ENCODE measurements at places on chromosomes 1 and 21.

DNA sequence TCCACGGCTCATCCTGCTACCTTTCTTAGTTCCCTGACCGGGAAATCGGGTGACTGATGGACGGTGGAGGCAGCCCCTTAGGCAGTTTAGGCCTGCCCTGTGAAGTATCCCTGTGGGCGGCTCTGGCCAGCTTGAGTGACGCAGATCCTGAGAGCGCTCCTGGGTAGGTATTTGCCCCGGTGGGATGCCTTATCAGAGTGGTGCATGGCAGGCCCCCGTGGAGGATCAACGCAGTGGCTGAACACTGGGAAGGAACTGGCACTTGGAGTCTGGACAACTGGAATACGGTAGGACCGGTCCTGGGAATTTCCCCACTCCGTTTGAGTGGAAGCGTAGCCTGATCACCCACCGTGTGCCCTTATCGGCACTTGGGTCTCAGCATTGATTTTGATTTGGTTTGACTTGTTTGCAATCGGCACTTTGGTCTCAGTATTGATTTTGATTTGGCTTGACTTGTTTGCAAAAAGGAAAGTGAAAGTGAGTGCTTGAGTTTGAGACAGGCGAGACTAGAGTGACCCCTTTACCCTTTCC lies 15.2 kb downstream of the PLA2G2F start:
- peak overlapping the region; percentile 33 for H3K27ac ChIP-seq
- H3K27me3 ChIP-seq, result no peaks in the 10 kb centered on the region
- peaks cover 16% of the 10 kb centered on the region for H3K4me1 ChIP-seq

GRCh38 chr1:197664391-197664790 lies 110.9 kb downstream of the DENND1B start:
- no peak overlapping the region for H3K27ac ChIP-seq
- H3K36me3 ChIP-seq, result peaks cover 3% of the 10 kb centered on the region
- H3K4me1 ChIP-seq, result peaks cover under 1% of the 10 kb centered on the region
- no peaks in the 10 kb centered on the region for H3K27me3 ChIP-seq

GRCh38 chr1:222940095-222940494 lies 125.3 kb downstream of the DISP1 start:
- H3K27ac ChIP-seq, result no peak overlapping the region
- H3K27me3 ChIP-seq, result no peaks in the 10 kb centered on the region
- H3K4me1 ChIP-seq, result no peaks in the 10 kb centered on the region
- H3K4me3 ChIP-seq, result no peak overlapping the region
- no peak for DNase-seq
- no peaks in the 10 kb centered on the region for H3K36me3 ChIP-seq

DNA sequence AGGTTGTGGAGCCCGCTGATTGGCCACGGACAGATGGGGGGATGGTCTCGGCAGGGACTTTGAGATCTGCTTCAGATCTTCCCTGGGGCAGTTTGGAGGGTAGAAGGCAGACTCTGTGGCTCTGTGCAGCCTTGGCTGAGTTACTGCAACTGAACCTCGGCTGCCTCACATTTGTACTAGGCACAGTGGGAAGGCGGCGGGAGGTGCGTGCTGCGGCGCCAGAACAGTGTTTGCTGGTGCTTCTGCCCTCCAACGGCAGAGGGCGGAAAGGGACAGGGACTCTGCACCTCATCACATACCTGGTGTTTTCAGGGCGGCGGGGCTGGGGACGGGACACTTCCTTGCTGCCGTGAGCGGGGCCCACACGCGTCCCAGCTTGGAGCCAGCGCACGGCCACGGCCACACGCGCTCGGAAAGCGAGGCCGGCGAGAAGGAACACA lies 26.2 kb downstream of the SLC66A1 start:
- H3K36me3 ChIP-seq, result peaks cover 18% of the 10 kb centered on the region
- H3K4me3 ChIP-seq, result no peak overlapping the region
- H3K4me1 ChIP-seq, result peaks cover 22% of the 10 kb centered on the region
- H3K27ac ChIP-seq, result no peak overlapping the region
- no peaks in the 10 kb centered on the region for H3K27me3 ChIP-seq

GRCh38 chr1:9770298-9770697 lies 53.5 kb downstream of the CLSTN1 start:
- no peak overlapping the region for H3K4me3 ChIP-seq
- no peaks in the 10 kb centered on the region for H3K27me3 ChIP-seq
- peaks cover 6% of the 10 kb centered on the region for H3K4me1 ChIP-seq

- no peak overlapping the region for H3K4me3 ChIP-seq
- peaks cover 25% of the 10 kb centered on the region for H3K4me1 ChIP-seq
- H3K27me3 ChIP-seq, result peaks cover 71% of the 10 kb centered on the region
- H3K36me3 ChIP-seq, result no peaks in the 10 kb centered on the region
- no peak overlapping the region for H3K27ac ChIP-seq
- no peak for DNase-seq
Observed at GRCh38 chr1:155125946-155126555, 1.6 kb upstream of the EFNA1 start.

GRCh38 chr1:164320790-164321731 lies 237.9 kb upstream of the PBX1 start:
- no peaks in the 10 kb centered on the region for H3K36me3 ChIP-seq
- no peak overlapping the region for H3K4me3 ChIP-seq
- H3K27me3 ChIP-seq, result peaks cover 8% of the 10 kb centered on the region
- H3K27ac ChIP-seq, result no peak overlapping the region

- no peak overlapping the region for H3K4me3 ChIP-seq
- peaks cover 1% of the 10 kb centered on the region for H3K36me3 ChIP-seq
- peaks cover 78% of the 10 kb centered on the region for H3K4me1 ChIP-seq
Observed at GRCh38 chr1:226664413-226665101, 74.5 kb downstream of the ITPKB start.

DNA sequence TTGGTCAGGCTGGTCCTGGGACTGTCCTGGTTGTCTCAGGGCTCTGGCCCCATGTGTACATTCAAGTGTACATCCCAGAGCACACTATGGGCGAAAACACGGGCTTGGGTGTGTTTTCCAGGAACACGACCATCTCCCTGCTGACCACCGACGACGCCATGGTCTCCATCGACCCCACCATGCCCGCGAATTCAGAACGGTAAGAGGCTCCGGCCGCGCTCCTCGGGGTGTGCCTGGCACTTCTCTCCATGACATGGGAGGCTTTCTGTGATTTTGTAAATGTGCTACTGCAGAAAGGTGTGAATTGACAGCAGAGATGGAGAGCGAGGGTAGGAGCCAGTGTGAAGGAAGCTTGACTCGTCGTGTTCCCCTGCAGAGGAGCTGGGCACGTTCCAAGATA lies 34.4 kb downstream of the PDE9A start:
- no peak overlapping the region for H3K4me3 ChIP-seq
- H3K36me3 ChIP-seq, result no peaks in the 10 kb centered on the region
- H3K27ac ChIP-seq, result no peak overlapping the region
- H3K27me3 ChIP-seq, result no peaks in the 10 kb centered on the region
- DNase-seq, result no peak
- H3K4me1 ChIP-seq, result peaks cover 28% of the 10 kb centered on the region

DNA sequence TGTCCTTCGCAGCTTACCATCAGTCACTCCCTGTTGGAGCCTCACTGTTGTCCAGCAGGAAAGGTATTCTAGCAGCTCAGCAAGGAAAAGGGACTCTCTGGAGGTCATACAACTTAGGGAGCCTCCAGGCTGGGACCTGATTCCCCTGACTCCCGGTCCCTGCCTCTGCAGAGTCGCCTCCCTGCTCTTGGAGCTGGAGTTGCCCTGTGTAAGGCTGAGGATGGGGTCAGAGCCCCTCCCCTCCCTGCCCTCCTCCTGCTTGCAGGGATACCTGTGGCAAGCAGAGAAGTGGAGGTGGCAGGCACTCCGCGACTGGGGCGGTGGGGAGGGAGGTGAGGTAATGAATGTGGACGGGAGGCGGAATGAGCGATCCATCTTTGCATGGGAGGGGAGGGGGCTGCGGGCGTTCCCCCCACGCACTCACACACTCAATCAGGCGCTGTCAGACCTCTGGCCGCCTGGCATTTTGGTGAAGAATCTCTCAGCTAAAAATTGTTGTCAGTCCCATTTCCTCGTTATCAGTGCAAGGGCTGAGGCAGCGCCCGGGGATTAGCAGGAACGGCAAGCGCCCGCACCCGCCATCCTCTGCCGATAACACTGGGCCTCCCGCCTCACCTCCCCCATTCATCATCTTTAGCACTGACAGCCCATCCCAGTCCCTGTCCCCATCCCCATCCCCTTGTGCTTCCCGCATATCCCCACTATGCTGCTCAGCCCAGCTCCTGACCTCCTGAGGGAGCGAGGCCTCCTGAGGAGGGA lies 64.3 kb downstream of the TMEM53 start:
- H3K27ac ChIP-seq, result no peak overlapping the region
- peaks cover 6% of the 10 kb centered on the region for H3K27me3 ChIP-seq
- H3K4me3 ChIP-seq, result no peak overlapping the region
- no peaks in the 10 kb centered on the region for H3K4me1 ChIP-seq
- no peaks in the 10 kb centered on the region for H3K36me3 ChIP-seq

DNA sequence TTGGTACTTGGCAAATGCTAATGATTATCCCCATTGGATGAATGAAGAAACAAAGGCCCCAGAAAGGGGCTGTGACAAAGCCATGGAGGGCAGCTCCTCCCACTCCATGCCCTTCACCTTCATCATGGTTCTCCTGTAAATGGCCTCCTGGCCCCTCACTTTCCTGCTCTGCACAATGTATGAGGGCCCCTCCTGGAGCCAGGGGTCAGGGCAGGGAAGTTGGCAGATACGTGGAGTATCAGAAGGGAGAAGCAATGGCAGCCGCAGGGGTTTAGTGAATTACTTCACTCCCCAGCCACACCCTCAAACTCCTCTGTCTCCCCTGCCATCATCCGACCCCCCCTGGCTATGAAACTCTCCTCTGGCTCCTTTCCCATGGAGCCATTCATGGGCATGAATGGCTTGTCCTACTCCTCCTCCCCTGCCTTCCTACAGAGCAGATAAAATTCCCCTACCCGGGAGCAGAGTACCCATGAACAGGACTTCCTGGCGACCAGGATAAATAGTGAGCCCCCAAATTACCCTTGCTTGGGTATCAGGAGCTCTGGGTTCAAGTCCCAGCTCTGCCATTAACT lies 86.3 kb downstream of the CAMK2N1 start:
- H3K4me3 ChIP-seq, result no peak overlapping the region
- no peaks in the 10 kb centered on the region for H3K4me1 ChIP-seq
- peak overlapping the region; percentile 36 for H3K27ac ChIP-seq
- H3K27me3 ChIP-seq, result peaks cover 41% of the 10 kb centered on the region
- no peaks in the 10 kb centered on the region for H3K36me3 ChIP-seq
- DNase-seq, result no peak

Measured in activated CD8-positive, alpha-beta memory T cell treated with anti-CD3 and anti-CD28 coated beads, Interleukin-2, amount 10 ng/mL, durations not matched to agents 7 days and 5 days (primary cell).